ENCODE measurements at places on chromosomes 7 and 10.

DNA sequence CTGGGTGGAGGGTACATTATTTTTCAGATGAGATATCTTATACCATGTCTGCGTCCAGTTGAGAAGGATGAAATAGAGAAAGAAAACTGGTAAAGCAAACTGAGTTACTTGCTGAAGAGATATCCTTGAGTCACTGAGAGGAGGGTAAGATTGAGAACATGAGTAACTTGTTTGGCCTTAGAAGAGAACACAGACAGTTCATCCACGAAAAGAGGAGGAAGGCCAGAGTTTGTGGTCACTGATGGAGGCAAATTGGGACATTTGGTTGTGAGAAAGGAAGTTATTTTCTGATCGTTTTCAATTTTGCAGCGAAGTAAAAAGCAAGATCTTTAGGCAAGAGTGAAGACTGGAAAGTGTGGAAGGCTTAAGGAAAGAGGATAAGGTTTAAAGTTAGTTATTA is 15.6 kb downstream of the MBL2 start:
- no peak for DNase-seq

DNA sequence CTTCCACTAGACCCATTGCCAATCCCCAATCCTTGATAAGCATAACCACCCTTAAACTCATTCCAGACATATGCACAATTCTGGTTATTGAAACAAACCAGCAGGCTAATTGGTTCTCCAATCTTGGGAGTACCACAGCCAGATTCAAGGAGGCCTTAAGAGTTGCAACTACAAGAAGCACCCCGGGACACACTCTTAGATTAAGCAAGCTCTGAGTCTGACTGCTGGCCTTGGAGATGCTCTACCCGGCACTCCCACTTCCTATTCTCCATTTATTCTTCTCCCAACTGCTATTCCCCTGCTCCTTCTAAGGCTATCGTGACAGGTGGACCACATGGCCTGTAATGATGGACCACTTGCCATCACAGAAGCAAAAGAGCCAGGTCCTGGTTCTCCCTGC is 40.3 kb downstream of the CYTH3 start:
- no peak for DNase-seq

- no peak for DNase-seq
Observed at GRCh38 chr10:77504873-77505257, 132.7 kb downstream of the KCNMA1 start.

GRCh38 chr10:69515699-69516259 is 57.4 kb downstream of the NEUROG3 start:
- peak; percentile 65 for DNase-seq

DNA sequence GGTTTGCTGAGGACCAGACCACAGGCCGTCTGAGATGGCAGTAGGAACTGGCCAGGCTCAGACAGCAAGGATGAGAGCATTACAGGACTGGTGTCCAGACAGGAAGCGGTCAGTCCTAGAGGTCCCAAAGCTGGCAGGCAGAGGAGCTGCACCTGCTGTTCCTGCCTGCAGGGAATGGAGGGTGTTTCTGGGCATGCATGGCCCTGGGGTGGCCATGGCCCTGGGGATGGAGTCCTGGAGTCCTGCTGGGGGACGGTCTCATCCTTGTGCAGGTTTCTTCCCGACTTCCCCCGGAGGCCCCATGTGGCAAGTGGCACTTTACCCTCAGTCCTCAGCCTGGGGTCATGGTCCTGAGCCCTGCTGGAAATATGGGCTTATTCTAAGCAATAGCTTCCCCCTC is 274.9 kb upstream of the ADARB2 start:
- DNase-seq: no peak

GRCh38 chr7:80967071-80967916 is 48.4 kb upstream of the SEMA3C start:
- DNase-seq: no peak

- DNase-seq: no peak
Observed at GRCh38 chr7:302054-302992, 12.4 kb downstream of the FOXL3 start.

DNA sequence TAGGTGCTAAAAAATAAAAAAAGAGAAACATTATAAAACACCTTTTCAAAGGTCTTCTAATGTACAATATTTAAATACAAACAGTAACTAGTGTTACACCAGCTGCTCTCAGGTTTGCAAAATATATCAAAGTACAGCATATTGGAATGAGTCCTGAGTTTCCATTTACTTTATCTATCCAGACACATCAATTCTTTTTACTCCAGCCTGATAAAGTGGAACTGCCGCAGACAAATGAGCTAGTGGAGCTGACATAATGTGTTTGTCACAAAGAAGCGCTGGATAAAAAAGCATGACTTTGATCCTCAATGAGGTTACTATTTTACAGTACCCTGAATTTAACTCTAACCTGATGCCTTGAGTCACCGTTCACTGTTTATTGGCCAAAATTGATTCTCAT is 1243.1 kb downstream of the GATA3 start:
- DNase-seq: no peak

- DNase-seq: no peak
Observed at GRCh38 chr10:93269281-93269680, 195.6 kb downstream of the CYP26A1 start.

DNA sequence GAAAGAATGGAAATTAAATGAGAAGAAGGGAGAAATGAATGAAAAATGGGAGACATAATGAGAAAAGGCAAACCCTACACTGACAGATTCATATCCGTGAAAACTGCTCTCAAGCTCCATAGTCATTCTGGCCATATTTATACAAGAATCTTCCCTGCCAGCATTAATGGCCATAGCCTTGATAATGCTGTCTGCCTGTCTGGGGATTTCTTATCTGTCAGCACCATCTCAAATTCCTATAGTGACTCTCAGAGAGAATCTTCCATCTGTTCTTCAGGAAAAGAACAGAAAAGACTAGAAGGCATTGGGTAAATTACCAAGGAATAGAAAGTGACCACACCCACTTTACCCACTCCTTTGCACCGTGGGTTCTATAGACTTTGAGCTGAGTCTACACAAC is 295.9 kb downstream of the PLXNA4 start:
- DNase-seq: no peak

- DNase-seq: no peak
Observed at GRCh38 chr10:110395350-110396283, 90.9 kb upstream of the SMNDC1 start.

- no peak for DNase-seq
Observed at GRCh38 chr10:63901228-63901627, 380.0 kb downstream of the REEP3 start.

DNA sequence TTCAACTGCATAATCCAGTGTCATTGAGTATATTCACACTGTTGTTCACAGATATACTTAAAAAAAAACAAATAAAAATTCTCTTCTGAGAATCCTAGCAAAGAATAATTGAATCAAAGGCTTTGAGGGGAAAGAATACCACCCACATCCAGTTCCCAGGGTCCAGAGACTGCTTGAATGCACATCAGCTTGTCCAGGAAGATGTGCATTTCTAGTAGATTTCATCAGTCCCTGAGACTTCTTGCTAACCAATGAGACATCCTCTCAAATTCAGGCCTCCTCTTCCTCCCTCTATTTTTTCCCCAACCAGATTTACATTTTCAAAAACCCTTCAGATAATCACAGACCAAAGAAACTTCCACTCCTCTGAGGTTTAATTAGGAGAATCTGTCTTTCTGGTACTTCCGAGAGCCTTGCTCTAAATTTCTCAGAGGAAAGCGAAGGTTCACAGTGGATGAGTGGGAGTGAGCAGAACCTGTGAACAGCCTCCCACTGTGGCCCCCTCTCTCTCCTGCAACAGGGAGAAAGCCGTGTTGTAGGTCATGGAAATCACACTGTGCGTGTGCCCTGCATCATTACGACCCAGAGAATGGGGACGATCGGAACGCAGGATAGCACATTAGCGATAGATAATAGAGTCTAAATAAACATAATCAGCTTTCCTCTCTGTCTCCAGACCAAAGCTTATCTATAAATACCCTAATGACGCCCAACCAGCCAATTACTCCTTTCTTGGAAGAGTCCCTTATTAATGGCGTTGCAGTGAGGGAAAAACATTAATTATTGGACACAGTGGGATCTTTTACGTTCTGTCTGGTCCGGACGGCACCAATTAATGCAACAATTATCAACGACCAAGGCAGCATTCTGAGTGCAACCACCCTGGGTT is 212.5 kb downstream of the EMX2 start:
- no peak for DNase-seq

DNA sequence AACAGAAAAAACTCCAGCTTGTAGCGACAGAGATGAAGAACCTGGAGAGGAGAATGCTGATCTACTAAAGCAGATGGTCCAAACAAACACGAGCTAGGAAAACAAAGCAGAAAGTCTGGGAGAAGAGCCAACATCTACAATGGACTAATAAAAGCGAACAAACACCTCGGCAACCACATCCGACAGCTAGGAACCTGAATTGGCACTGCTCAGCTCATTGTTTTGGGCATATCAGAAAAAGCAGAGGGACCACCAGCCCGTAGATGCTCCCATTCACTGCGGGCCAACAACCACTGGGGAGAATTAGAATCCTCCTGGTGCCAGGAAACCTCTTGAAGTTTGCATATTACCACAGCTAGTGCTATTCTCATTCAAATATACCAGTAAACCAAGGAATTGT is 204.7 kb downstream of the NXPH1 start:
- no peak for DNase-seq

DNA sequence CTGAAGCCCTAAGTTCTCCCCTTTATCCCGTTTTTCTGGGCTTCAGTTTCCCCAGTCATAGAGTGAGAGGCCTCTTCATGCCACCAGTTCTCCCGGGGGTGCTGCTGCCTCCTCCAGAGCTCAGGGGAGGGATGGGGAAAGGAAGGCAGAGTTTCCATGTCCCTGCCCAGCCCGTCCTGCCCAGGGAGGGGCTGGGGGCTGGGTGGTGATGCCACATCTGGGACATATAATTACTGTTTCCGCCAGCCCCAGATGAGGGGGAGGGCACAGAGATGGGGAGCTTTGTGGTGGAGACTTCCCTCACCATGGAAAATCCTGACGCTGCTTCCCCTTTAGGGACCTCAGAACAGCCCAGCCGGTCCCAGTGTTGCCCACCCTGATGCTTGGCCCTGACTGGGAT is 4.1 kb downstream of the AQP1 start:
- no peak for DNase-seq

DNA sequence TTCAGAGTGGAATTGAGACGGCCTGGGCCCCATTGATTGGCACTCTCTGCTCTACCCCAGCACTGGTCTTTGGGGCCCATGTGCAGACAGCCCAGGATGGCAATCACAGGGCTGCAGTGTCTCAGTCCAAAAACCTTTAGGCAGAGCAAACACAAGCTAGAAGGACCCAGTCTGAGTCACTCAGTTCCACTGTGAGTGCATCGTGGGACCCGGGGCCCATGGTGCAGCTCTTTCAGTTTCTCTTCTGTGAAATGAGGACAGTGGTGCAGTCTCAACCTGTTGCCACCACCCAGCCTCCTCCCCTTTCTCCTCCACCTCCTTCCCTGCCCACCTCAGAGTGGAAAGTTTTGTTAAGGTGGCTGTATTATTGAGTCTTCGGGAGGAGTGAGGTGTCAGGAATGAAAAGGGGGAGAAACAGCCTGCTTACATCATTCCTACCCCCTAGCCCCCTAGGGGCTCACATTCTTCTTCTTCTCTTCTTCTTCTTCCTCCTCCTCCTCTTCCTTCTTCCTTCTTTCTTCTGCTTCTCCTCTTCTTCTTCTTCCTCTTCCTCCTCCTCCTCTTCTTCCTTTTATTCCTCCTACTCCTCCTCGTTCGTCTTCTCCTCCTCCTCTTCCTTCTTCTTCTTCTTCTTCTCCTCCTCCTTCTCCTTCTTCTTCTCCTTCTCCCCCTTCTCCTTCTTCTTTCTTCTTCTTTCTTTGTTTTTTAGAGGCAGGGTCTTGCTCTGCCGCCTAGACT is 19.5 kb upstream of the CARD11 start:
- DNase-seq: peak; percentile 29

DNA sequence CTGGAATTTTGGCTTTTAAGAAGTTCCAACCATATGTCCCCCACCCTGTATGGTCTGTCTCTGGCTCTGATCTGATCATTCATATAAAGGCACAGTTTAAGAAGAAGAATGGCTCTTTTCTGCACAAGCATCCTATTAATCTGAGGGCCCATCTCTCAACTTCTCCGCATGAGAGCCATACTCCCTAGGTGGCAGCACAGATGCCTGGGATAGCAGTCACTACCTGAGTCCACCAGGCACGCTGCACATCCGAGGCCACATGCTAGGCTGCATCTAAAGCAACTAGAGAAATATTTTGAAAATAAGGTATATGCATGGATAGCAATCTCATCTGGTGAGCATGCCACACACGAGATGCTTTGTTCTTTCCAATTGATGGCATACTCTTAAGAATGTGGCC is 565.5 kb downstream of the PARD3 start:
- no peak for DNase-seq

- no peak for DNase-seq
Observed at GRCh38 chr10:818010-818409, 113.5 kb downstream of the LARP4B start.

GRCh38 chr7:50356212-50356944 is 51.9 kb downstream of the IKZF1 start:
- DNase-seq: no peak

DNA sequence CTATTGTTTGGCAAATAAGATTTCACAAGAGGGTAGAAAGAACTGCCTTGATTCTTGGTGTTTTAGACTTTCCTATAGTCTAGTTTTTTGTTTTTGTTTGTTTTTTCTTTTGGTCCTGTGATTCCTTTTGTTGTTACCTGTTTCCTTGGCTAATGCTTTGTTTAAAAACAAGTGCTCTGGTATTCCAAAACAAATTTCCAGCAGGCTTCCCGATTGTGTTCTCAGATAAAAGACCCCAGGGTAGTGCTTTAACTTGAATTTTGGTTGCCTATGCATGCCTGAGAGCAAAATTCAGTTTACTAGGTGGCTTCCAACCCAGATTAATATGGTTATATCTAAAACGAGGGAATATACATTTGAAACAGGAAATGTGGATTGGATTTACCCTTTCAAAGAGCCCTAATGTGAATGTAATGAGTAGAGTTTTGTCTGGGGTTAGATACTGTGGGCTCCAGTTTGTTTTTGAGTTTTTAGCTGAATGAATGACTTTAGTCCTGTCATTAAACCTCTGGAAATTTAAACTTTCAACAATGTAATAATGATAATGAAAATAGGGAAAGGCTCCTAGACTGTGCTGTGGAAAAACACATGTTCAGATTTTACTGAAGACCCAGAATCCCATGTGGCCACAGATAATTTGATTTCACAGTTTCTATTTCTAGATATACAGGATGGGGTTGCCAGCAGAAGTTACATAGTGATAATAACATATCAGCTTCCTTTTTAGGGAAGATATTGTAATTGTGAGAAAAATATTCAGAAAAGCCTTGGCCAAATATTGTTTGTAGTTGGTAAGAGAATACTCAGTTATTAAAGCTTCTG is 23.9 kb downstream of the AUTS2 start:
- no peak for DNase-seq

DNA sequence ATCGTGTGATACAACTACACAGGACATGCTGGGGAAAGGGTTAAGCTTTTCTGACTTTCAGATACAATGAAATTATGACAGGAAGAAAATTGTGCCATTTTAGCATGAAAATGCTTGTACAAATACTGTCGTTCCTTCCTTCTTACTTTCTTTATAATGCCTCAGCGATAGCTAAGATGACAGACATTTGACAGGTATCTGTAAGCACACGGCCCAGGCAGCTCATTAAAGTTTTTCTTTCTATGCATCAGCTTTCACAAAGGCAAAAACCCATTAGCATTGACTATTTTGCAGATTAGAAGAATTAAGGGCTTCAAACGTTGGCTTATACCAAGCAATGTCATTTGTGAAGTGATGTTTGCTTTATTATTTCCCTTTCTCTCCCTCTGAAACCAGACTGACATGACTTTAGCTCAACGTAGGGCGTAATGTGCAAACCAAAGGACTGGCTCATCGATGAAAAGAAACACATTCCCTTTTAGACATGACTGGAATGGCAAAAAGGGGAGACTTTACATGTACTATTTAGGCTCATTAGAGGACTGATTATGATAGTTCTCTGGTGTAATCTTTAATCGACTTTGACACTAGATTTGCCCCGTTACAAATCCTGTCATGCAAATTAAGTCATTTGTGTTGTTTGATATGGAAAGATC is 258.4 kb upstream of the SP8 start:
- no peak for DNase-seq

Data from activated naive CD4-positive, alpha-beta T cell (primary cell).